Caco-2 (cell line): ENCODE measurements at places on chromosomes 7 and 10. TPM values are rescaled to one million over a fixed set of nuclear protein-coding genes. Genes with fewer than 3 reads are reported as not detected.

CALHM1 gene
- total RNA-seq: not detected in 2 replicates

ASB10 gene
- not detected in 2 replicates for total RNA-seq

GNGT1 gene
- total RNA-seq: 0.54 and 0.97 TPM in 2 replicates

DNA sequence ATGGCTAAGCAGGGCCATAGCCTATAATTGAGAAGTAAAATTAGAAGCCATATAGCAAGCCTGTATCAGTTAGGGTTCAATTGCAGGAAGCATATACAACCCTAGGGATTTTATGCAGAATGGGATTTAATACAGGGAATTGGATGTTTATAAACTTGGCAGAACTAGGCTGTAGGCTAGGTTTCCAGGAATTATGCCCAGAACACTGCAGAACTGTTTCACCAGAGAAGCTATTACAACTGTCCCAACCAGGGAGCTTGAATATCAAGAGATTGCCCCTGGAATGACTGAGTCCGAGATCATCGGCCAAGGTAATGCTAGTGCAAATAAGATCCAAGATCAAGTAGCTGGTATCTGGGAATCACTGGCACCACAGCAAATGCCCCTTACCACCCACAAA, 64.0 kb downstream of the PRR15 start:
- DNase-seq: no peak

DNA sequence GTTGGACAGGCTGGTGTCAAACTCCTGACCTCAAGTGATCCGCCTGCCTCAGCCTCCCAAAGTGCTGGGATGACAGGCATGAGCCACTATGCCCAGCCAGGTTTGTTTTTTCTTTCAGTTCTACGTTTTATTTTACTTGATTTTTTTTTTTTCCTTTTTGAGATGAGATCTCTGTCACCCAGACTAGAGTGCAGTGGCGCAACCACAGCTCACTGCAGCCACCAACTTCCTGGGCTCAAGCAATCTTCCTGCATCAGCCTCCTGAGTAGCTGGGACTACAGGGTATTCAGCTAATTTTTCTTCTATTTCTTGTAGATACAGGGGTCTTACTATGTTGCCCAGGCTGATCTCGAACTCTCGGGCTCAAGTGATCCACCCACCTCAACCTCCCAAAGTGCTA, 24.3 kb downstream of the GDI2 start:
- no peak for DNase-seq

- no peak for DNase-seq
Observed at GRCh38 chr7:69517985-69518704, 80.1 kb upstream of the AUTS2 start.
